ENCODE measurements at places on chromosomes 4 and X.

DNA sequence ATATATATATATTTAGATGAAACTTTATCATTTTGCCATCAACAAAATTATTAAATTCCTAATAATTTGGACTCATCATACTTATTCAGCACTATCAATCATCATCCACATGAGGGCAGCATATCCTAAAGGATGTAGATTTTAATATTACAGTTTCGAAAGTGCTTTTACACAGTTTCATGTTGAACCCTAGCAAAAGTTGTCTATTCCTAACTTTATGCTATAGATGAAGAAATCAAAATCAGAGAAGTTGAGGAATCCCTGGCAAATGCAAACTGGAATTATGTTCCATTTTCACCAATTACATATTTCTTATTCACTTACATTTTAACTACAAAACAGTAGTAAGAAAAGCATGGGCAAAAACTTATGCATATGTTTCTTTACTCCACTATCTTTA is 36.6 kb upstream of the UGT2A1 start:
- no peak for DNase-seq

DNA sequence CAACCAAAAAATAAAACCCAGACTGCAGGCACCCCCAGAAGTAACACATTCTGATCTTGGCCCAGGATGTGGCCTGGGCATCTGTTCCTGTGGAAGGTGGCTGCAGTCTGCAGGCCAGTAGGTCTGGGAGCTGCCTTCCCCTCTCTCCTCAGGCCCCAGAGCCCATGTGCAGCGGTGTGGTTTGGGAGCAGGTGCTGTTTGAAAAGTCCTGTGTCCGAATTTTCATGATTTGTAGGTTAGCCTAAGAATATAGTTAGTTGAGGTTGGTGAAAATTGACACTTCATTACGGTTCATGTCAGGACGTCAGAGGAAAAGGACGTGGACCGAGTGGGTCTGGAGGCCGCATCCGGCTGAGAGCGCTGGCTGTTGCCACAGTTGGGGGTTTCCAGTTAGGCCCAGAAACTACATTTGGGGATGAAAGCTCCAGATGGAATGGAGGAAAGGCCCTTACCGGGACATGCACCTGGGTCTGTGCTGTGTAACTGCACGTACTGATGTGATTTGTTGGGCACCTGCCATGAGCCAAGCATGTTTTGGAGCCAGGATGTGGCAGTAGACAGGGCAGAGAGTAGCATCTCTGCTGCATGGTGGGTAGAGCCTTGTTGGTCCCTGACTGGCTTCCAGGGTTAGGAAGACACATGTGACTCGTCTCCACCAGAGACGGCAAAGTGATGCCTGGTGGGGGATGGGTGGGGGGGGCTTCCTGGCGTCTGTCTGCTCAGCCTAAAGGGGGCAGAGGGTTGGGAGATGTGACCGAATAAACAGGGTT is 21.7 kb upstream of the HGFAC start:
- DNase-seq = no peak

DNA sequence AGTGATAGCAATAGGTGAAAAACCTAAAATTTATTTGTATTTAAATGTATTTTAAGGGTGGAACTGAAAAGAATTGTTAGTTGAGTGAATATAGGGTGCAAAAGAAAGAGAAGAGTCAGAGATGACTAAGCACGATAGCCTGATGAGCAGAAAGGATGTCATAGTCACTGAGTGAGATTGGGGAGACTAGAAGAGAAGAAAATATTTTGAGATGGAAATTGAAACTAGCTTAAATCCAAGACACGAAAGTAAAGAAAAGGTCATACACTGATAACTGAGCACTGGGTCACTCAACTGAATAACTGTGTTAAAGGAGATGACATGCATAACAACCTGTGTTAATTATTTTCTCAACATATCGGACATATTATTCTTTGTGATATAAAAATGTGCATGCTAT is 55.5 kb downstream of the SPANXN4 start:
- DNase-seq = no peak

DNA sequence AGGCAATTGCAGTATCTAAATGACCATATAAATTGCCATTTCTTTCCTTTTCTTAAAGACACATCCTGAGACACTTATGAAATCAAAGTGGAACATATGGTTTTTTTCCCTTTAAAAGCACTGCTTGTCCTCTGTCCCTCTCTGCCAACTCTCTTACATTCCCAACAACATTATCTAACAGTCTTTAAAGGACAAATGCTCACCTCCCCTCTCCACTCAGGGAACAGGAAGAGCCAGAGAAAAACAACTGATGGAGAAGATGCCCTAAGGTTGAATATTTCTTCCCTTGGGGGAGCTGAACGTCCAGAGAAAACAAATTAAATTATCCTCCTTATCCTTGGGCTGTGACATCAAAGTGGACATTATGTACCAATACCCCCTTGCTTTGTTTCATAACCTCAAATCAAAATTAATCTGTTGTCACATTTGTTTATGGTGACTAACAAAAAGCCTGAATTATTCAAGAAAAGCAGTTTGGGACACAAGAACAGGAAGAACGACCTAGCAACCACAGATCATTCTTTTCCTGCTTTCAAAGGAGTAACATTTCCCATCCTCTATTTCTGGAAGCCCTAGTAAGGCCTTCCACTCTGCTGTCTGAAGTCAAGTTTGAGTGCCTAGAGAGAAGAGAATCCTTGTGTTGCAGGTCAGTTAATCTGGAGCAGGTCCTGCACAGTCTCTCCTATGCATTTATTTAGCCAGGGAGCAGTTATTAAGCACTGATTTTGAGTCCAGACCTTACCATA is 52.6 kb upstream of the PAGE1 start:
- no peak for DNase-seq

- no peak for DNase-seq
These were observed 394.6 kb downstream of the SPOCK3 start for GRCh38 chr4:166839615-166840251.

- DNase-seq = no peak
These were observed 103.7 kb downstream of the SORCS2 start for GRCh38 chr4:7295911-7296660.

DNA sequence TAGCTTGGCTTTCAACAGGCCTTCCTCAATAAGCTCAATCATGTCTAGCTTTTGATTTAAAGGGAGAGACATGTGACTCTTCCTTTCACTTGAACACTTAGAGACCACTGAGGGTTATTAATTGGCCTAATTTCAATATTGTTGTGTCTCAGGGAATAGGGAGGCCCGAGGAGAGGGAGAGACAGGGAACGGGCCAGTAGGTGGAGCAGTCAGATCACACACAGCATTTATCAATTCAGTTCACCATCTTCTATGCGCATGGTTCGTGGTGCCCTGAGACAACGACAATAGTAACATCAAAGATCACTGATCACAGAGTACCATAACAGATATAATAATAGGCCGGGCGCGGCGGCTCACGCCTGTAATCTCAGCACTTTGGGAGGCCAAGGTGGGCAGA is 17.8 kb downstream of the ZNF81 start:
- DNase-seq = no peak

DNA sequence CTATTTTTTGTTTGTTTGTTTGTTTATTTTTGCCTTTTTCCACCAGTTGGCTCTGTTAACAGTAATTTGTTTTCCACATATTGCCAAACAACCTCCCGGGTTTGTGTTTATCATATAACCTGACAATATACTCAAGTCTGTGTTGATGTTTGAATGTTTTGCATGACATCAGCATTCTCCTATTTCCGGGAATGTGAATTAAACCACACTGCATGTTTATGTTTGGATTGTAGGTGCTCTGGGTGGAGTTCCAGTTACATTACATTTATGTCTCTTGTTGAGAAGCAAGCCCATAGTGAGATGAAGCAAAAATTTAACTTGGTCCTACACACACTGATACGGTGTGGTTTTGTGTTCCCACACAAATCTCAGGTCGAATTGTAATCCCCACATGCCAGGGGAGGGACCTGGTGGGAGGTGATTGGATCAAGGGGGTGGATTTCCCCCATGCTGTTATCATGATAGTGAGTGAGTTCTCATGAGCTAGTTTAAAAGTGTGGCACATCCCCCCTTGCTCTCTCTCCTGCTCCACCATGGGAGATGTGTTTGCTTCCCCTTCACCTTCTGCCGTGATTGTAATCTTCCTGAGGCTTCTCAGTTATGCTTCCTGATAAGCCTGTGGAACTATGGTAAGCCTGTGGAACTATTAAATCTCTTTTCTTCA is 54.4 kb upstream of the CLNK start:
- DNase-seq = no peak

GRCh38 chrX:39848900-39849299 is 248.9 kb downstream of the BCOR start:
- no peak for DNase-seq

DNA sequence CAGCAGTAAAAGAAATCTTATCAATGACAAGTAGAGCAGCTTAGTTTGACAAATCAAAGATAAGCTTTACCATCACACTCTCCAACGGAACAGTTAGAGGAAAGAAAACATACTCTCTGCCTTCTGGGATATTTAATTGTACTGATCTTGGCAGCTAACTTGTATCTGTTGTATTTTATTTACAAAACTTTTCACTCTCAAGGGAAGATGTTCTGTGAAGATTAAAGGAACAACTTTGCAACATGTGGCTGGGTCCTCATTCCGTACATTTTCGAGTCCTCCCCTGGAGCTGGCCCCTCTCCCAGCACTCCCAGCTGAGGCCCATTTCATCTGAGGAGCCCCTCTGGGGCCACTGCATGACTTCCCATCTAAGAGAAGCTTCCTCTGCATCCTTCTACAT is 74.4 kb downstream of the RPS3A start:
- no peak for DNase-seq

DNA sequence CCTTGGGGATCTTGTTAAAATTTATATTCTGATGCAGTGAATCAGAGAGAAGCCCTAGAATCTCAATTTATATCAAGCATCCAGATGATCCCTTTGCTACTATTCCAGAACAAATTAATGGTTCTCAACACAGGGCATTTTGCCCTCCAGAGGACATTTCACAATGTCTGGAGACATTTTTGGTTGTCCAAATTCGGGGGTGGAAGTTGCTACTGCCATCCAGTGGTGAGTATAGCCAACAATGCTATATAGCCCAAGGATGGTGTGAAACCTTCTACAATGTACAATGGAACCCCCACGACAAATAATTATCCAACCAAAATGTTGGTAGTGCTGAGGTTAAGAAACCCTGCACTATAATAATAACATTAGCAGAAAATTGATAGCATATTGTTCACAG is 2440.0 kb downstream of the PCDH7 start:
- no peak for DNase-seq

DNA sequence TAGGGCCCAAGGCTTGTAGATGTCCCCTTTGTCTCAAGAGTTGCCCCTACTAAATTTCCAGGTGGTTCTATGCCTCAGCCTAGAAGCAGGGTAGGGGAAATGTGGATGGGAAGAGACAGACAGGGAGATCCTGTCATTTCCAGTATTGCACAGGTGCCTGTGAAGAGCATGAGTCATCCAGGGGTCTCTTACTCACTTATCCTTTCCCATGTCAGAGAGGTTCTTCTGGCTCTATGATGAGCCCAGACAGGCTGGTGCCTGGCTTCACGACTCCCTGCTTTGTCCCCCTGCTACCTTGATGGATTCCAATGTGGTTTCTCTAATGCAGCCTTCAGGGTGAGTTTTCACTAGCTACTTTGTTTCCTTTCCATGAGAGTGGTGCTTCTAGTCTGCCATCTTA is 35.2 kb upstream of the DDX60 start:
- DNase-seq = no peak

- DNase-seq = no peak
These were observed 137.9 kb downstream of the INPP4B start for GRCh38 chr4:142708231-142708630.

DNA sequence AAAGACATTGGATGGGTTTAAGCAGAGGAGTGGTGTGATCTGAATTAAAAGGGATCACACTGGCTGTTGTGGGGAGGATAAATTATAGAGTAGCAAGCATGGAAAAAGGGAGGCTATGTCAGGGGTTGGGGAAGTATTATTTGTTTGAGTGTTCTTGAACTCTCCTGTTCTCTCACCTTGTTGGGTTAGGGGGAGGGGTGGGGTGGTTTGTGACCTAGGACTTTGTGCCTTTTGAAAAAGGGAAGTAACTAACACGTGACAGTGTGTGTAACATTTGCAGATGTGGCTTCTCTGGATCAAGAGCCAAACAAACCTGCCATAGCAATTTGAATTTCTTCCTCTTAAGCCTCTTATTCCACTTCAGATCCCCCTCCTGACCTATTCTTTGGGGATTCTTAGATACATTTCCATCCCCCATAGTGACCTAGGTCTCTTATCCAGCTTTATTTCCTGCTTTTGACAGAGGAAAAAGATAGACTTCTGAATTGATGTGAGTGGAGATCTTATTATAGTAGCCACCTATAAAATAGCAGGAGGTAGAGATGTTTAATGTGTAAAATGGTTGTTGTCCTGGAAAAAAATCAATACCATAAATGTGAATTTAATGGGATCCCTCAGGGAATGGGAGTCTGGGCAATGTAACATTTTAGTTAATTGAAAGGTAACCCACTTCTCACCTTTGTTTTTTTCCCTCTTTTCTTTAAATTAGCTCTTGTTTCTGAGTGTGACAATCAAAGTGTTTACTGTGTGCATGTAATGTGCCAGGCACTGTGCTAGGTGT is 120.4 kb downstream of the CT47B1 start:
- no peak for DNase-seq

DNA sequence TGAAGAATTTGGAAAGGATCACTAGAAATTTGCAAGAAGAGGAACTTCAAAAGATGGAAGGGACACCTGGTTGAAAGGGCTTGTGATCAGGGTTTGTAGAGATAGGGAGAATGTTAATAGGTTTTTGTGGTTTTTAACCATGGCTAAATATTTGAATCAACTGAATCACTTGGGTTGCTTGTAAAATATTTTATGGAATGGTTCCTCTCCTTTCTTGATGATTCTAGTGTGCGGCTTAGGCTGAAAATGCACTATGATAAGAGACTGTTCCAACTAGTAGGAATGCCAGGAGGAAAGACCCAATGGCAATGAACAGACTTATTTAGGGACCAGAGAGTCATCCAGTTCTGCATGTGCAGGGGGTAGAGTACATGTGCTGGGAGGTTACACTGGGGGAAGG is 408.2 kb downstream of the ARHGAP24 start:
- DNase-seq = no peak

GRCh38 chr4:75630937-75631329 is 605 bp upstream of the CDKL2 start:
- no peak for DNase-seq

DNA sequence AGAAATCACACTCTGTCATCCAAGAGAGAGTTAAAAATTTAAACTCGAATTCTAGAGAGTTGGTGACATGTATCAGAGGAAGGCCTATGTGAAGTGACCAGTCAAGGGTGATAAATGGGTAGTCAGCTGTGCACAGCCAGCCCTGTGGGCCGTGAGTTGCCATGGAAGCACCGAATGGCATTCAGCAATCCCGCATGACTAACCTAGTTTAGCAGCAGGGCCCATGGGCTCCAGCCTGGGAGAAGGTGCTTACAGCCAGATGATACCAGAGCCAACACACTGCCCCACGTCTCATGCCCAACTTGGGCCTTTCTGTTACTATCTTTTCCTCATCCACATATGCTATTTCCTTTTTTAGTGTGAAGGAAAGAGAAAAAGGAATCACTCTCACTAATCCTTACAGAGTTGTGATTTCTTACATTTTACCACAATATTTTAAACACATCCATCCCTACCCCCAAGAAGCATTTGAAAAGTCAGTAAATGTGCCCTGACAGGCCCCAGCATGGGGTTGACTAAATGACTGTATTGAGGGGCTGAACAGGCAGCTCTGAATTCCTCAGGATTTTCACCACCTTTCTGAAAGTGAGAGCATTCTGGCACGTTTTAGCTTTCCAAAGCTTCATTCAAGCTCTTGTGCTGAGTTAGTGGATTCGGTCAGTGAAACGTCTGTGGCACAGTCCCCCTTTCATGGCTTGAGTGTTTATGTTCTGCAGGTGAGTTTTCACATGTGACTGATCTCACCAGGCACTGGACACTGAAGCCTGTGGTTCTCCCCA is 104.2 kb downstream of the AFF1 start:
- no peak for DNase-seq

Data from stimulated activated CD4-positive, alpha-beta T cell treated with anti-CD3 and anti-CD28 coated beads, Interleukin-1b, Interleukin-23, amount 100 ng/mL, for 1 hour (primary cell).